ENCODE measurements at places on chromosomes 5 and 9.

DNA sequence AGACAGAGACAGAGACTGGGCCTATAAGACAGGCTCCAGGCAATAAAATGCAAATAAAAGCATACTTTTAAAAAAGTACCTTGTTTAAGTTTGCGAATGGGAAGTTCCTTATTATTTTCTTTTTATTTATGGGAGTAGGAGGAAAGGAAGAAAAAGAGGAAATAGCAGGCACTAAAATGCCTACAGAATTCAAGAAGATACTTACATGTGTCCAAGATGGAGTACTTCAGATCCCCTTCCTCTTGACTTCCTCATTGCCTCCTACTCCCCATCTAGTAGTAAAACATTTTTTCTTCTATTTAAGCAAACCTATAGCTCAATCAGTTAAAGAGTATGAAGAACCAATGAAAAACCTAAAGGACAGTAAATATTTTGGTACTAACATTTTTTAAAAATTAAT, 24.8 kb downstream of the GKAP1 start:
- DNase-seq: no peak

GRCh38 chr5:174741352-174741751, 17.0 kb downstream of the MSX2 start:
- DNase-seq: no peak

- no peak for DNase-seq
These were observed 32.5 kb downstream of the FAM169A start for GRCh38 chr5:74833537-74834266.

GRCh38 chr5:169521366-169521983, 62.1 kb upstream of the SPDL1 start:
- DNase-seq: no peak

DNA sequence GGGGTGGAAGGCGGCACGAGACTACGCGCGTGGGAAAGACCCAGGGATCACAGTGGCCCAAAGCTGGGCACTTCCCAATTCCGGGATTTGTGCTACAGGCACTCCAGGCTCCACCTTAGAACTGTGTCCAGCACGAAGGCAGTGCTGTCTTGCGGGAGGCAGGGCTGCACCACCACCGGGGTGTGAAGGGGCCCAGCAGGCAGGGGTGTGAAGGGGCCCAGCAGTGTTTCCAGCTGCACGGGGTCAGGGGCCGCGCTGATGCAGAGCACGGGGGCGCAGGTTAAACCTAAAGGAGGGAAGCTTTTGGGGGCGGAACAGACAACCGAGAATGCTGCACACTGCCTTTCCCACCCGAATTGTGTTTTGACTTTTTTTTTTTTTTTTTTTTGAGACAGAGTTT, 1.1 kb upstream of the PDCD6 start:
- no peak for DNase-seq

GRCh38 chr9:129595903-129596540, 24.9 kb downstream of the C9orf50 start:
- no peak for DNase-seq

DNA sequence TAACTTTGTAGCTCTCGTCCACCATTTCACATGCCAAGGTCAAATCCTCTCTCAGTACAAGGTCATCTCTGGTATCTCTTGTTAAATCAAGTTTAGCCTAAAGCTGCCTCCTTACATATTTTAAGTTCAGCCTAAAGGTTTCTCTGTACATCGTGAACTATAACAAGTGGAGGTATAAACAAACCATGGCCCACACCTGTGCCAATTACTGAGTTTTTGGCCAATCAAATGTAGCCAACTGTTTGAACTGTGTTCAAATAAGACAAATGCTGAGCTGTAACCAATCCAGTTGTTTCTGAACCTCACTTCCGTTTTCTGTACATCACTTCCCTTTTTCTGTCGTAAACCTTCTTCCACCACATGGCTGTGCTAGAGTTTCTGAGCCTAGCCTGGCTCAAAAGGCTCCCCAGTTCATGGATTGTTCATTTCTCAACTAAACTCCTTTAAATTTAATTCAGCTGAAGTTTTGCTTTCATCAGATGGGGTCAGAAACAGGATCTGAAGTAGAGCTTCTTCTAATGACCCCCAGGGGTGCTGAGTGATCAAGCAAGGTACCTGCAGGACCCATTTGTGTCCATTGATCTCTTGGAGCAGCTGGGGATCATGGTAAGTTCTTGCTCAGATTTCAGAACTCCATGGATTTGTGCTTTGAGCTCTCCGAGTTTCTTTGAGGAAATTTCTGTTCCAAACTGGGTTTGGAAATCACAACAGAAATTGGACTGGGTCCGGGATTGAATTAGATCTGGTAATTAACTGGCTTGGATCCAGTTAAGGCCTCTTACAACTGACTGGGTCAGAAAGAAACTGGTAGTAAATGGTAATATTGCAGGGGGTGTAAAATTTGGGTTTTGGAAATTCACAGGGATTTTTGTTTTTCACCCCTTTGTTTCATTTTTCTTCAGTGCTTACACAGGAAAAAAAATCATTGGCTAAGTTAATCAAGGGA, 11.0 kb upstream of the NANS start:
- DNase-seq: no peak

DNA sequence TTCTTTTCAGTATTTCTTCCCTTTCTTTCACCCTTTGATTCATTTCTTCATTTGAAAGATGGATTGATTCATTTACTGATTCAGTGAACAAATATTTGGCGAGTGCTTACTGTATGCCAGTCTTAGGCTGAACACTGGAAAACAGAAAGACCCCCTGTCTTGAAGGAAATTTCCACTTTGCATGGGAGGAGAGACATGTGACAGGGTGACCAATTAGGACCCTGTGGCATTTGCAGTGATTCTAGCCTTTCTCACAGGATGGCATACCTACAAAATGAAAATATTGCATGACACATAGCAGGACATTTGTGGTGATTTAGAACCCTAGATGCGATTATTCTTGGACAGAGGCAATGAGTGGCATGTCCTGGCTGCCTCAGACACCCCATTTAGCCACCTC, 407.2 kb upstream of the SGCD start:
- DNase-seq: no peak

- DNase-seq: no peak
These were observed 66.5 kb downstream of the CPLANE1 start for GRCh38 chr5:37182667-37183066.

DNA sequence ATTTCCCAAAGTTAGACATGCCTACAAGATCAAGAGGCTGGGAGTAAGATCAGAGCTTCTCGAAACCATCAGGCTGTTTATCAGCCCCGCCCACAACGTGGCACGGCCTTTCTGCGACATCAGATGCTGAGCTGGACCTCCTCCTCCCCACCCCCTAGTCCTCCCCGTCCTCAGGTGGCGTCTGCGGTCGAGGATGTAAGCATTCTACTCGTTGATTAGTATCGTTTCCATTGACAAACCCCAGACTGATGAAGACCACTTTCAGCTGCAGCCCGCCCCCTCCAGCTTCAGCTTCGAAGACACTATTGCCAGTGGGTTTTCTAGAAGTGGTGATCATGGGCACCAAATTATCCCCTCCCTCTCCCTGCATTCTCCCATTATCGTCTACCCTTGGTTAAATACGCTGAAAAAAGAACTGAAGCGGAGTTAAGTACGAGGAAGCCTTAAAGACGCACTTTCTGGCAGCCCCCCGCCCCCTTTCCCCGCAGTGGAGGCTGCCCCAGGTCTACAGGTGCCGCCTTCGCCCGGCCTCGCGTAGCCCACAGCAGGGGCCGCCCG, 1.1 kb downstream of the PPIC start:
- peak; percentile 61 for DNase-seq

DNA sequence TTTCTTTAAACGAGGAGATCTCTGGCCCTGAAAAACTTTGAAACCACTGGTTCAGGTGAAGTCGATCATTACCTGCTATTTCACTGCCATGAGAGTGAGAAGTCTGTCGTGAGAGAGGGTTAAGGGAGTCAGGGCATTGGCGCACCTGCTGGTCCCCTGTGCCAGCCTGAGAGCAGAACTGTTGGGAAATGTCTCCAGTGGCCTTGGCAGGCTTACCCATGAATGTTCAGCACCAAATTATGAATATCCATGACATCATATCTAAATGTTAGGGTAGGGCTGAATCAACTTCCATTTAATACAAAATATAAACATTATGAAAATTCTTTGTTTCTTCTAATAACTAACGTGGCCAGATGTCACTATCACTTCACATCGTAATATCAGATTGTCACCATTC, 379.3 kb downstream of the KDM4C start:
- peak; percentile 14 for DNase-seq

DNA sequence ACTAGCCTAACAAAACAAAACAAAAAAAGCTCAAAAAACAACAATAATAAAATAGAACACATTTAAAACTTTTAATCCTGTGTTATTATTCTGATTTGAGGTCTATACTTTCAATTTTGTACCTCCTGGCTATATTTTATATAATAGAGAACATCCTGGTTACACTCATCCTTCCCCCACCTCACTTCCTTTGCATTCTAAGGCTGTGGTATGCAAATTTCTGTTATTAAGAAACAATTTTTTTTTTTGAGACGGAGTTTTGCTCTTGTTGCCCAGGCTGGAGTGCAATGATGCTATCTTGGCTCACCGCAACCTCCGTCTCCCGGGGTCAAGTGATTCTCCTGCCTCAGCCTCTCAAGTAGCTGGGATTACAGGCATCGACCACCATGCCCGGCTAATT, 3.1 kb upstream of the RPL37 start:
- DNase-seq: no peak

GRCh38 chr5:81751836-81752643, 1.1 kb upstream of the SSBP2 start:
- DNase-seq: peak; percentile 49

- peak; percentile 32 for DNase-seq
These were observed 17.5 kb upstream of the NREP start for GRCh38 chr5:111774525-111774924.

DNA sequence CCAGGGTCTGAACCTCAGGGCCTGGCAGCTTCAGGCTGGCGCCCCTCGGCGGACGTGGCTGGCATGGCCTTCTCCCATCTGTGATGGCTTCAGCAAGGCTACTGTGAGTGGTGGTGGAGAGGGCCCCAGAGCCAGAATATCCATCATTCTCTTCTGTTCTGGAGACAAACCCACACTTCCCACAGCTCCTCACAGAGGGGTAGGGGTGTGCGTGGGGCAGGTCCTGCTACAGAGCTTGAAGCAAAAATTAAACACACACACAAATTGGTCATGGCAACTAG, 9.6 kb downstream of the GPX3 start:
- DNase-seq: no peak

DNA sequence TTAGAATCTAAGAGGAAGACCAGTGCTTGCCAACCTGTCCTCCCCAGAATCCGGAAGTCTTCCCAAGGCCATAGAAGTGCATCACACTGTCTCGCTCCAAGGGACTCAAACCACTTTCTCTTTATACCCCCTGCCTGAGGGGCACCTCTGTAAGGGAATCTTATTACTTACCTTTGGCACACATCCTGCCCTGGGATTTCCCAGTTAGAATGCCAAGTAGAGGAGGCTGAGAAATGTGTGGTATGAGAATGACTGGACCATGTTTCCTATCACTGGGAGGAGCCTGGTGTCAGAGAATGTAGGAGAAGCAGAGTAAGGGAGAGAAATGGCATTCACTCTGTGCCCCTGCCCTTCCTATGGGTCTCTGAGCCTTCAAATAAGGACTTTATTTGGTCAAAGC, 85.8 kb downstream of the AOPEP start:
- peak; percentile 62 for DNase-seq

DNA sequence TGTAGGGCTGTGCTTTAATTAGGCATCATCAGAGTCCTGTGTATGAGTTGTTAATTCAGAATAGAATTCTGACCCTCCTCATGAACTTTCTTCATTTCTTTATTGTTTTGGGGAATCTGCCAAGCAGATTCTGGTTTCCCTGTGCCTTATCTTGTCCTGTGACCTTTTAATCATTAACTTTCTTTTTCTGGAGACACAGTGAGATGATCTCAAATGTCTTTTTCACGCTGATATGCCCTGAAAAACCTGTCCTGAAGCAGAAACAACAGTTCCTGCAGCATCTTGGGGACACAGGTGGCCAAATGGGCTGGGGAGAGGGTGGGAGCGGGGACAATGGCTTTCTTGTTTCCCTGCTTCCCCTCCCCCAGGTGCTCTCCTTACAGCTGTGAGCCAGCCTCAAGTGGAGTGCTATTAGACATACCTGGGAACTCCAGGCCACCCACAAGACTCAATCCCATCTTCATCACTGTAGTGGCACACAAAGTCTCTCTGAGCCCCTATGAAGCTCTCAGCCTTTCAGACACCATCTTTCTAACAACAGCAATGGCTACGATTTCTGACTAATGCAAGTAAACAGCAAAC, 213.8 kb downstream of the ATP10B start:
- no peak for DNase-seq

DNA sequence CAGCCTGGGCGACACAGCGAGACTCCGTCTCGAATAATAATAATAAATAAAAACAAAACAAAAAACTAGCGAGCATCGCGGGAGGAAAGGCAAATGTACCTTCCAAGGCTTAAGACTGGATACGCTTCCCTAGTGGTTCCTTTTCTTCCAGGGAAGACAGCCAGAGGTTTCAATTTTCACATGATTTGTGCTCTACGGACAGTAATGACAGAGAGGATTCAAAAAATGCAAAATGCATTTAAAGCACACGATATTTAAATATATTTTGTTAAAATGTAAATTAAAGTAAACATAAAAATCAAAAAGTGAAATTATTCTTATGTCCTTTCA, 4.3 kb upstream of the TRIM41 start:
- DNase-seq: no peak

DNA sequence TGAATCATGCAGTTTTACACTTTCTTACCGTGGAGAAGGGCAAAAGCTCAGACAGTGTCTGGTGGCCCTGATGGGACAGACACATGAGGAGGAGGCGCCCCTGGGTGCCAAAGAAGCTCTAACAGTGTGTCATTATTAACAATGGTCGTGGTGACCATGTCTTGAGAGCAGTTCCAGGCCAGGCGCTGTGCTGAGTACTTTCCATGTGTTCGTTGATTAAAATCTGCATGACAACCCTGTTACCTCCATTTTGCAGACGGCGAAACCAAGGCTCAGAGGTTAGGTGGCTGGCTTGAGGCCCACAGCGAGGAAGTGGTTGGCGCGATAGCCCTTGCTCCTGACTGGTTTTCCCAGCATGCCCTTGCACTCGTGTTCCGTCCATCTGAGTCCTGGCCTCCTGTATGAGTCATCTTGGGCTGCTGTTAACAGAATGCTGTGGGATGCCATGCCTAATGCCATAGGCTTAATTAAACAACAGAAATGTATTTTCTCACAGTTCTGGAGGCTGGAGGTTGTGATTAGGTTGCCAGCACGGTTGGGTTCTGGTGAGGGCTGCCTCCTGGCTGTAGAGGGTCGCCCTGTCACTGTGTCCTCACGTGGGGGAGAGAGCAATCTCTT, 92.0 kb downstream of the AMBP start:
- DNase-seq: no peak

GRCh38 chr9:112112941-112113681, 62.0 kb downstream of the SUSD1 start:
- DNase-seq: no peak

Data from foreskin fibroblast (primary cell).